ENCODE measurements at places on chromosomes 11 and 22.

GRCh38 chr11:13718394-13718793 is 49.9 kb downstream of the FAR1 start:
- no peak for DNase-seq

GRCh38 chr22:33224841-33225240 is 166.7 kb upstream of the SYN3 start:
- no peak for DNase-seq

GRCh38 chr11:129455101-129455500 is 79.5 kb downstream of the BARX2 start:
- no peak for DNase-seq

GRCh38 chr11:101528541-101528940 is 55.3 kb downstream of the TRPC6 start:
- DNase-seq = no peak

DNA sequence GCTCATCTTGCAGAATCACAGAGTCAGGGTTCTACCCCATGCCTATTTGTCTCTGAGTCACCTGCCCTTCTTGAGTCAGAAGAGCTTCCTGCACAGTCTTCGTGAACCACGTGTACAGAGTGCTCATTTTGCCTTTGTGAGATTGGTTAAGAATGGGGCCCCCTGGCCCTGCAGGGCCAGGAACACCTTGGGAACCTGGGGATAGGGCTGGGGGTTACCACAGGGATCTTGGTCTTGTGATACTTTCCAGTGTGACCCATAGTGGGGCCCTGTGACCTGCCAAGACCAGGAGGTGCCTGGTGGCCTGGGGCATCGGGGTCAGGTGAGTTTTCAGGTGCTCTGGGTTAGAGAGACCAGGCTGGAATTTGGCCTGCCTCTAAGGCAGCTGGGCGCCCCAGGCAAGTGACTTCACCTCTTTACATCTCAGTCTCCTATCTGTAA is 9.4 kb downstream of the TMPRSS13 start:
- no peak for DNase-seq

DNA sequence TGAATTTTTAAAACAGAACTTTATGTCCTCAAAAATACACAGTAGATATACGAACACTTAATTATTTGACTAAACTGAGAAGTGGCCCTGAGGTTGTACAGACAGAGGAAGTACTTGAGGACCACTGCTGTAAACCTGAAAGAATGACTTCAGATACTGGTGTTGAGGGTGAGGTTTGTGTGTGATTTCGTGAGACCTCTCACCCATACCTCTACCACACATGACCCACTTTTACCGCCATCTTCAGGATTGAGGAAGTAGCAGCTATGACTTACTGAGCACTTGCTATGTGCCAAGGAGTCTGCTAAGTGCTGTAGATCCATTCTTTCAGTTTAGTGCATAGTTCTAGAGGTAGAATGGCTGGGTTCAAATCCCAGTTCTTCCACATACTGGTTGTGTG is 21.9 kb downstream of the MMP13 start:
- DNase-seq = no peak

DNA sequence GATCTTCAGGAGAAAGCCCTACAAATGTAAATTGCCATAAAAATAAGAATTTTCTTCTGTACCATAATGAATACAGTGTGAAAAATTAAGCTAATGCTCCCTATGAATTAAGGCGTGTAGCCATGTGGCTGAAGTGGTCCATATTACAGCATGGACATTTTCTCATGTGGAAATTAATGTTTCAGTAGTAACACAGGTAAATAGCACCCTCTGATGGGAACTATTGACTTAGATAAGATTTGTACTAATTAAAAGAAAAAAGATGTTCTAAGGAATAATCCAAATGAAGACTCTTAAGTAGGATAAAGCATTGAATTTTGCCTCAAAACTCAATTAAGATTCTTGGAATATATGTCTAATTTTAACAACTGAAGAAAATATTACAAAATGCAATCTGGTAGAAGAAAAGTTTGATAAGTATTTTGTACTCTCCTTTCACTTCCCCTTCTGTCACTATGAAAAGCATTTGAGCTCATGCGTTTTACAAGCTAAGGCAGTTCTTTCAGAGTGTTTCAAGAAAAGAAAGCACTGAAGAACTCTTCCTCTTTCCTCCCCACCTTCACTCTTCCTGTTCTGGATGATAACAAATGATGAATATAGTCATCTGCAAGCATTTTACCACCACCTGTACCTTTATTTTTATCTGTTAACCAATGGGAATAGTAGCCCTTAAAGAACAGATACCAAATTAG is 9.9 kb upstream of the OR8D2 start:
- DNase-seq = peak; percentile 52

DNA sequence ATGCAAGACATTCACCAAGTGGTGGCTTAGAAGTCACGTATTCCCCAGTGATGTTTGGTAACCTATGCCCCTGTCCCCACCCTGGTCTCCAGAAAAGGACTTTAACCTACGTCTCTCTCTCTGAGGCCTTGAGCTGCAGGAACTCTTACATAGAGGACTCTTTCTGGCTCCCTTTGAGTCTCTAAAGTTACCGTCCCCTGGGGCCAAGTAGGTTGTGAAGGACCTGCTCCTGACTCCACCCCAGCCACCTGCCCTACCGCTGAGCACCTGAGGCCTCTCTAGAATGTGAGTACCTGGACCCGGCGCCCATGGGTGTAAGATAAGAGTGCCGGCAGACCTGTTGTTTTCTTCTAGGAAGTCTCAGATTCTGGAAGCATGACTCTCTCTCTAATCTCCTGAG is 95.4 kb downstream of the TIMP3 start:
- DNase-seq = no peak

DNA sequence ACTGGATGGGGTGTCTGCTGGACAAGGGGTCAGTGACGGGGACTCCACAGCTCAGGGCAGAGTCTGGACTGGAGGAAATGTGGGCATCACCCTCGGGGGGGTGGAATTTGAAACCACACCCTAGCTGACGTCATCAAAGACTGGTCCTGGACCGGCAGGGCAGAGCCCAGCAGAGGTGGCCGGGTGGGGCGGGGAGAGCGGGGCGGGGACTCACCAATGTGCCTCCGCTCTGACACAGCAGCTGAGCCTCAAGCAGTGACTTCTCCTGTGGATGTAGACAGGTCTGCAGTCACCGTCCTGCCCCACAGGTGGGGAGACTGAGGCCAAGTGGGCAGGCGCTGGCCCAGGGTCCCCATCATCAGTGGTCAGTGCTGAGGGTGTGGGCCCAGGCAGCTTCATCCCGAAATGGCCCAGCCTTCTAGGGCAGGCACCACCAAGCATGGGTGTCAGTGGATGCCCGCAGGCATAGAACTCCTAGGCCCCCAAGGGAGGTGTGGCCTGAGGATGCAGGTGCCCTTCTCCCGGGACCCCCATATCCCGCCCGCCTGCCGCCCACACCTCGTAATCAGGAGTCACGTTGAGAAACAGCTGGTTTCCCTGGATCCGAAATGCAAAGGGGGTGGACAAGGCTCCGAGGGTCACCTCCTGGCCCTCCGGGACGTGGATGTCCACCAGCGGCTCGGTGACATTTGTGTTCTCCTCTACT is 603 bp downstream of the CDHR5 start:
- no peak for DNase-seq

DNA sequence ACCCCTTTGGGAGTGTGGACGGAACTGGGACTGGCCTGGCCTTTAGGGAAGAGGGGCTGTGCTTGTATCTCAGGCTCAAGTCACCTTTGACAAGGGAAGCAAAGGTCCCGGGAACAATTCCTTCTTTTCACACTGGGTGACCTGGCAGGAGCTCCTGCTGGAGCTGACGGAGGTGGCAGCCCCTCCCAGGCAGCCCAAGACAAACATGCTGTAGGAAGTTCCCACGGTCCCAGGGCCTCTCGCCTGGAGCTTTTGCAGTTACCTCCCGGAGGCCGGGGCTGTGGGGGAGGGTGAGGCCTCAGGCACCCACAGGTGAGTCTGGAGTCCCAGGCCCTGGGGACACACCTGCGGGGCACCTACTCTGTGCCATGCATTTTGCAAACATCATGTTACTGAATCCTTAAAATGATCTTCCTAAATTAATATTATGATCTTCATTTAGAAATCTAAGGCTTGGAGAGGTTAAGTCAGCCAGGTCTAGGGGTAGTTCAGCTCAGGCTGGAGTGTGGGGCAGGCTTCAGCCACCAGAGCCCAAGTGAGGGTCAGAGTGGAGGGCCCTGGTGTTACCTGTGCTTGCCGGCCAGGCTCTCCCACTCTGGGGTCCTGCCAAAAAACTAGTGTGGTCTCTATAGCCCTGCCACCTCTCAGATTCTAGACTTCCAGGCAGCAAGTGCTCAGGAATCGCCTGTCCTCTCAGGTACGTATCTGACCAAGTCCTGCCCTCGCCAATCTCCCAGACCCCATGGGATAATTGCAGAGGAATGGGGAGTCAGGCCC is 15.7 kb upstream of the MYEOV start:
- no peak for DNase-seq

DNA sequence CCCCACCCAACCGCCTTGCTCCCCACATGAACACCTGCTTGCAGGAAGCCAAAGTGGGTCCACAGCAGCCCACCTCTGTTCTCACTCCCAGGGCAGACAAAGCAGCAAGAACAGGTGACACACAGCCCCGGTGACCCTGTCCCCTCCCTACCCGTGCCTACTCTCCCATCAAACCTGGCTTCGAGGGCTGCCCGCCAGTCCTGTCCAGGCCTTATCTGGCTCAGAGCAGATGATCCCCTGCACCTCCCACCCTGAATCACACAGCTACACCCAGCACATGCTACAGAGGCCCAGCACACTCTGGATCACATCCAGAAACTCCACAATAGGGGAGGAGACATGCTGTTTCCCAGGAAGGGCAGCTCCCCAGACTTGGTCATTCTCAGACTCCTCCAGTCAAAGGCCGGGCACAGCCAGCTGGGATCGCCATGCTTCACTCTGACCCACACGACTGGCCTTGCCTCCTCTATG is 6.2 kb upstream of the RGL4 start:
- DNase-seq = no peak

DNA sequence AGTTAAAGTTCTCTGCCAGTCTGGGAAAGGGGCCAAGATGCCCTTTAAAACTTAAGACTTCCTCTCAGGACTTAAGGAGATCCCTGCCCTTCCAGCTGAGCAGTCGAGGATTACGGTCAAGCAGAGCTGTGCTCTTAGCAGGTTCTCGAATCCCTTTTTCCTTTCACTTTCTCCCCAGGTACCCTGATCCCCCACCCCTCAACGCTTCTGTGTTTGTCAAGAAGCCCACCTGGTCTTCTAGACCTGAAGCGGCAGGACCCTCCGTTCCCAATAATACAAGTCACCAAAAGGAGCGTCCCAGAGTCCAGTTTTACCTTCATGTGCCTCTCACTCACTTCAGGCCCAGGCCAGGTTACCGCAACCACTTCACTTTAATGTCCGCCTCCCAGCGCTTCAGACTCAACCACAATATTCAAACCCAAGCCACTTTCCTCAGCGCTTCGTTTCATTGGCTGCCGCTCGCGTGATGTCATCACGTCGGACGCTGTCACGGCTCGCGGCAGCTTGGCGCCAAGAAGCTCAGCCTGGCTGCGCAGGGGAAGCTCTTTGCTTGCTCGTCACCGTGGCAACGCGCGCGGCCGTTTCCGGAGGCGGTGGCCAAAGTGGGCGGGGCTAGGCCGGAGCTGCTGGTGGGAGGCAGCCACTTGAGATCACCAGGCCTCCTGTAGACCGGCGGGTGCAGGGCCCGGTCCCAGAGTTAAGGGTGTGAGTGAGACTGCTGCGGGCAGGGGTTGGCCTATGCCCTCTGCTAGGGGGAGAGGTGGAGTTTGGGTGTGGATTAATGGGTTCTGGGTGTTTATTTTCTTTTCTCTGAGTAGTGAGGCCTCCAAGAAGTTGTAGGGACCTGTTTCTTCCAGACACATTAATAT is at the start of the genes KIF18A and METTL15:
TSS of gene KIF18A (minus strand) at position 407 of the 869 bp plus-strand sequence. CDS start 10,209 bp downstream, outside the sequence.
TSS of gene METTL15 (plus strand) at position 639 of the 869 bp plus-strand sequence. CDS start 4,947 bp downstream, outside the sequence.
- DNase-seq = peak; percentile 100

GRCh38 chr22:44378380-44378779 is 65.6 kb upstream of the SHISAL1 start:
- DNase-seq = no peak

DNA sequence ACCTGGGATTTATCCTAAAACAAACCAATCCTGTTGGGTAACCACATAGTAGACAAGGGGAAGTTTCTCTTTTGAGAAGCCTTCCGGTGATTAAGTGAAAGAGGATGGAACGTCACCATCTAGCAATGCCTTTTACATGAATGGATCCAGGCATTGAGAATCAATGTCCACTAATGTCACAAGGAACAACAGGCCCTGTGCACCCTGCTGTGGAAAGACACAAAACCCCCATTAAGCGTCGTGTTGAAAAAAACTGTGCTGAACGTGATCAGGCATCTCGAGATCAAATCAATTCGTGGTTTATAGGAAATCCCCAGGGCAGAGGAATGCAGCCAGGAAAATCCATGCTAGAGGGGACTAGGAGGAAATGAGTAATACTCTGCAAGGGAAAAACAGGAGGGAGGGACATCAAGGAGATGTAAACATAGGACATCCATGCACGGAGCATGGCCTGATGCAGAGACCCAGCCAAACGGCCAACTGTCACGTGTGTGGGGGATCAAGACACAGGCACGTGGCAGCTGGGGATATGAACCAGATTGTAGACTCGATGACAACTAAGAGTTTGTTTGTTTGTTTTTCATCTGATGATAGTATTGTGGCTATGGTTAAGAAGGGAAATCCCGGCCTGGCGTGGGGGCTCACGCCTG is 38.6 kb upstream of the CARS1 start:
- no peak for DNase-seq

GRCh38 chr22:30270832-30271231 is 4.2 kb upstream of the OSM start:
- DNase-seq = no peak

Measured in NCI-H1417 (cell line).